HAP-1 (cell line): ENCODE measurements at places on chromosomes 7 and 10.

GRCh38 chr7:150801242-150801945 is 825 bp downstream of the TMEM176A start:
- no peak for DNase-seq

- no peak for DNase-seq
These were observed 42.4 kb downstream of the SORBS1 start for GRCh38 chr10:95518455-95519452.

- no peak for DNase-seq
These were observed 260.5 kb upstream of the MKLN1 start for GRCh38 chr7:131067220-131067619.

GRCh38 chr10:102422545-102423129 is 2.0 kb downstream of the FBXL15 start:
- peak; percentile 87 for DNase-seq

DNA sequence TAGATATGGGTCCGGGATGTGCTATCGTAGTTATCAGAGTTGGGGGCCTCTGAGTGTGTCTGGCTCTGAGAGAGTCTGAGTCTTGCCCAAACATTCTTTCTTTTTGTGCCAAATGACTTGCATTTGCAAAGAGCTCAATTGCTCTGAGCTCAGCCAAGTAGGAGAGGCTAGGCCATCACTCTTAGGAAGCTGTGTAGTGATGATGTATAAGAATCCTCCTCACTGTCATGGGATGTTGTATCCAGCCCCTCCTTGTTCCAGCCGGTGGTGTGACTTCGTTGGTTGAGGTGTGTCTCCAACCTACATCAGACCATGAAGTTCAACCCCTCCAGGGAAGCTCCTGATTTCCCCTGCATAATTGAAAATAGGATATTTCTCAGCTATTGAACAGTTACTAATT is 97.5 kb upstream of the NPS start:
- DNase-seq, result no peak
